Right atrium auricular region (tissue), 2 donors: ENCODE measurements at places on chromosomes 1 and 21. TPM values are rescaled to one million over a fixed set of nuclear protein-coding genes. Genes with fewer than 3 reads are reported as not detected.

The RSPO1 gene
- total RNA-seq, result 9.1 TPM

The CLCA1 gene
- total RNA-seq, result not detected

DNA sequence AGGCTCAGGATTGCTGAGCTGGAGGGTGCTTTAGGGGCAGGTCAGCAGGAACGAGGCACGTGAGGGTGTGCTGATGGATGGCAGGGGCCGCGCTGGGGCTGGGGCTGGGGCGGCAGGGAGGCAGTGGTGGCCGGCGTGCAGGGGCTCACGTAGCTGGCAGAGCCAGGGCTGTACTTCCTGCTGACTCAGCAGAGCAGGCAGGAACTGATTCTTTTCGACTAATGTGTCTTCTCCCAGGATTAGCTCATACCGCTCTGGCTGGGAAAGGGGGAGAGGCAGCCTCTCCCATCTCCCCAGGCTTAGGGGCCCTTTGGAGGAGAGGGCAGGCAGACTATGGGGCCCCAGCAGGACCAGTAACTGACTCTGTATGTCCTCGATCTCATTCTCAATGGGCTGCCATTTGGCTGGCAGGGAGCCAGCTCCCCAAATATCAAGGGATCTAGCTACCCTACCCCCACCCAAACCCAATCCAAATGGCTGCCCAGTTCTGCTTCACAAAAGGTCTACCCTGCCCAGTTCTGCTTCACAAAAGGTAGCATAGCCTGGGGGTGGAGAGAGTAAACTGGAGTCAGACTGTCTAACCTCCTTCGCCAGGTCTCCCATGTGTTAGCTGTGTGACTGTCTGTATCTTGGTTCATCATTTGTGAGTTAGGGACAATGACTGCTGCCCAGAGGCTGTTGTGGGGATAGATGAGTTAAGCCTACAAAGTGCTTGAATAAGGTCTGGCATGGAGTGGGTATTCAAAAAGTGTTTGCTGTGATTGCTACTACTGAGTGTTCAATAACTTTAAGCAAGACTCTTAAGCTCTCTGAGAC is 100.1 kb upstream of the SLC2A1 start:
- no peak for DNase-seq

The OR2T33 gene
- total RNA-seq, result not detected

GRCh38 chr1:17768651-17769241 is 13.6 kb downstream of the ACTL8 start:
- DNase-seq, result peak; percentile 60

- DNase-seq, result no peak
These were observed 277.2 kb upstream of the GJB5 start for GRCh38 chr1:34477632-34478141.

The DENND2C gene
- total RNA-seq, result 1.8 TPM

DNA sequence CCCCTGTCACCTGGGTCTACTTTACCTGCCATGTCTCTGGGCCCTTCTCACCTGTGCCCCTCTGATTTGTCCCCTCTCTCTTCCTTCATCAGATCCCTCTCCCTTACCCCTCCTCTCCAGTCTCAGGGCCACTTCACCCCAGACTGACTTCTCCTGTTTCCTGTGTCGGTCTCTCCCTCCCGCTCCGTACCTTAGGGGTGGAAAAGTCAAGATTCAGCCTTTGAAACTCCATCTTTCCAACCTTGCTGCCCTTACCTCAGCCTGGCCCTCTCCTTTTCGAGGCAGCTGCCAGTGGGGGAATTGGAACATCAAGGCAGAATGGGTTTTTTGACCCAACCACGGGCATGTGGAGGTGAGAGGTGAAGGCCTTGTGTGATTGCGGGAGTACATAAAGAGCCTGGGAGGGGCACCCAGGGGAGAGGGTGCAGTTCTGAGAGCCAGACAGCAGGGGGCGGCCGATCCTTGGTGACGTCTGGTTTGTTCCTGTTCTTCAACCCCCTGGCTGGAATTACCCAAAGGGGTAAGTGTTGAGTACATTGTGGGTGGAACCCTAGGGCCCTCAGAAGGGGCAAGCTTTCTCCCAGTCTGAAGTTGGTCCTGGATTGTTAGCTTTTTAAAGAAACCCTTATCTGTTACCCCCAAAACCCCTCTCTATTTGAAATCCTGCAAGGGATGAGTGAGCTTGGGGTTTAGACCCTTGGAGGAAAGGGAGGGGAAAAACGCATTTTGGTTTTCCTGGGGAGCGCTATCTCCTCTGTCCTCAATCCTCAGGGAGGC is 12.3 kb upstream of the DMBX1 start:
- peak; percentile 85 for DNase-seq

The PDE4B gene
- 27.7 TPM for total RNA-seq

DNA sequence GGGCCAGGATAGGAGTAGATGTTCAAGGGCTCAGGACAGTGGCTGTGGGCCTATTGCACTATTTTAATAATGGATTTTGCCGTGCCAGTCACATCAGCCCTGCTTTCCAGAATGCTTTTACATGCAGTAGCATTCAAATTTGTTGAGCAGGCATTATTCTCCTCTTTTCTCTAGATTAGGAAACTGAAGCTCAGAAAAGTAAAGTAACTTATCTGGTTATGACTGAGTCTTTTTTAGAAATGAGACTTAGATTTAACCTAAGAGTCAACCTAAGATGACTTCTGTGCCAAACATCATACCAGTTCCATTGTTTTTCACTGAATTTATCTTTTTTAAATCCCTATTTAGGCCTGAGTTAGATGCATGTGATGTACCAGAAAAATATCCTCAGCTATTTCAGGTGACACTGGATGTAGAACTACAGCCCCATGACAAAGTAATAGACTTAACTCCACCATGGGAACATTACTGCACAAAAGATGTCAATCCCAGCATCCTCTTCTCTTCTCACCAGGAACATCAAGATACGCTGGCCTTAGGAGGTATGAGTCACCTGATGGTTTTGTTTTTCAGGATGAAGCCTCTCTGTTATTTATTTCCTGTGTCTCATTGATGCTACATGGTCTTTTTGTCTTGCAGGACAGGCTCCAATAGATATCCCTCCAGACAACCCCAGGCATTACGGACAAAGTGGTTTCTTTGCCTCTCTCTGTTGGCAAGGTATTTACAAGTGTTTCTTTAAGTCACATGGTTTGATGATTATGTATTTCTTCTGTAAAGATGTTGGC is 31.4 kb upstream of the LEPR start:
- DNase-seq, result no peak

- no peak for DNase-seq
These were observed 34.6 kb upstream of the LPGAT1 start for GRCh38 chr1:211865180-211865579.

- DNase-seq, result no peak
These were observed 20.9 kb downstream of the DPH5 start for GRCh38 chr1:101004670-101005069.

DNA sequence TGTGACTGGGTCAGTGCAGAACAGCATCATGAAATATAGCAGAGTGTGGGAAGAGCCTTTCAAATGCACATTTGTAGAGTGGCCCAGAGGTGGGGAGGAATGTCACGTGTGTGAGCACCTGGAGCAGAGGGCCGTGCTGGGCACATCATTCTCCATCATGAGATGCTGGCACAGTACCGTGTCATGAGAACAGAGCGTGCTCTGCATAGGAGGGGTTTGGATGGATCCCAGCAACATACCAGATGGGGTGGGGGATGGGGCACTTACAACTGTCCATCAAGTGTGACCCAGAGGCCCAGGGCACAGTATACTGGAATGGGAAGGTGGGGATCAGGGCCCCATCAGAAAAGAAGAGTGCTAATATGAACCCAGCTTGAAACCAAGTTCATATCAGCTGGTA is 182.0 kb downstream of the LMX1A start:
- no peak for DNase-seq

DNA sequence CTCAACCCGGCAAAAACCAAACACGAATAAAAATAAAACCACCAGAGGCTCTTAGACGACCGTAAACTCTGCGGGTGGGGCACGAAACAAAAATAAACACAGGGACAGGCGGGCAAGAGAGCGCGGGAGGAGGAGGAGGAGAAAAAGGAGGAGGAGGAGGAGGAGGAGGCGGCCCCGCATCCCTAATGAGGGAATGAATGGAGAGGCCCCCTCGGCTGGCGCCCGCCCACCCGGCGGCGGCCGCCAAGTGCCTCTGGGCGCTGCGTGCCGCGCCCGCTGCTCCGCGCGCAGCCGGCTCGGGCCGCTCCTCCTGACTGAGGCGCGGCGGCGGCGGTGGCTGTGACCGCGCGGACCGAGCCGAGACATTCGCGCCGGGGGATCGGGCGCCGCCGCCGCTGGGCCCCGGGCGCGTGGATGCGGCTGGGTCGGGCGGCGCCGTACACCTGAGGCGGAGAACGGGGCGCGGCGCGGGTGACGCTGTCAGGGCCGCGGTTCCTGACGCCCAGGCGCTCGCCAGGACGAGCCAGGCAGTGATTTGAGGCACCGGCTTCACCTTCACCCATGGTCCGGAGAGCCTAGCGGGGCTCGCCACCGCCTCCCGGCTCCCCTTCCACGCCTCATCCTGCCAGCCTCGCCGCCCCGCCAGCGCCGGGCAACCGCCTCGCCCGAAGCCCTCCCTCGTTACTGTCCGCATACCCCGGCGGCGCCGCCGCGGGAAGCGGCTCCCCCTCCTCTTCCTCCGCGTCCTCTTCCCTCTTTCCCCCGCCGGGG is at the start of gene MARK1:
Gene MARK1 (plus strand): TSS at position 229 of the 771 bp plus-strand sequence. CDS start 687 bp downstream, outside the sequence.
- peak; percentile 73 for DNase-seq

DNA sequence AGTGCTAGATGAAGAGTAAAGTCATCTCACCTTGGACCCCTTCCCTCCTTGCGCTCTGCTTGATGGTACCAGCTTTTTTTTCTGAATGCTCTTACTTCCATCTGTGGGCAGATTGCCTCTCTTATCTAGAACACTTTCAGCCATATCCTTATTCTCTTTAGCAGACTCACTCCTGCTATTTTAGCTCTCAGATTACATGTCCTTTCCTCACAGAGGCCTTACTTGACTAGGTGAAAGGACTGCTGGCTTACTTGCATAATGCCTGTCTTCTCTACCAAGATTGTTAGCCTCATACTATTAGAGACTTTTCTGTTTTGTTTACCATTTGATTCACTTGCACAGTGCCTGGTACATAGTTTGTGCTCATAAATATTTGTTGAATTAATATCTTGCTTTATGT is 9.3 kb downstream of the IFI44 start:
- no peak for DNase-seq

DNA sequence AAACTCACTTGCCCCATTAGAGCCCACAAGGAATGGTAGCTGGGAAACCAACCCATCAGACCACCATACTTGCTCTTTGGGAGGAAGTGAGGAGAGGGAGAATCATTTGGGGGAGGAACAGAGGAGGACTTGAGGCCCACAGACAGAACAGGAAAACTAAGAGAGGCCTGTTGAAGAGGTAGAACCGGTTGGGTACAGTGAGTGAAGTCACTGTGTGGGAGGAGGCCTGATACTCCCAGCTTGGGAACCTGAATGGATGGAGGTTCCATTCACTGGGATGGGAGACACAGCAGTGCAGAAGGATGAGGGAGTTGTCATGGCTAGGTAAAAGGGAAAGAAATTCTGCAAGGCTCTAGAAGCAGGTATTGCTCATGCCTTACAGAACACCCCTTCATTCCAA is 63.4 kb upstream of the PSEN2 start:
- no peak for DNase-seq

DNA sequence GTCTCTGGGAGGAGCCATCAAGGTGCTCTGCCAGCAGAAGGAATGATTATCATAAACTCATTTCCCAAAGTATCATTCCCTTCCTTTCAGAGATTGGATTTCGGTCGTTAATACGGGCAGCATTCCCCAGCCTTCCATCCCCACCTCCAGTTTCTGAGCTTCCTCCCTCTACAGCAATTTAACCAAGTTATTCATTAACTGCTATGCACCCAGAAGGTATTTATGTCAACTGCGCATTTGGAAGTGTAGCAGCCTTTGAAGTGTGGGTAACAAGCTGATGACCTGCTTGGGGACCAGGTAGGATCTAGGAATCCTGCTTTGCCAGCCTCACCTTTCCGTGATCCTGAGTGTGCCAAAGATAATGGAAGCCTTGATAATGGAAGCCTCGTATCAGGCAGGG is 172.4 kb upstream of the IGSF21 start:
- no peak for DNase-seq

GRCh38 chr1:210373628-210373877 is 44.9 kb downstream of the HHAT start:
- no peak for DNase-seq

The CNIH3 gene
- total RNA-seq, result 1.3 TPM

The GUCA2B gene
- not detected for total RNA-seq

DNA sequence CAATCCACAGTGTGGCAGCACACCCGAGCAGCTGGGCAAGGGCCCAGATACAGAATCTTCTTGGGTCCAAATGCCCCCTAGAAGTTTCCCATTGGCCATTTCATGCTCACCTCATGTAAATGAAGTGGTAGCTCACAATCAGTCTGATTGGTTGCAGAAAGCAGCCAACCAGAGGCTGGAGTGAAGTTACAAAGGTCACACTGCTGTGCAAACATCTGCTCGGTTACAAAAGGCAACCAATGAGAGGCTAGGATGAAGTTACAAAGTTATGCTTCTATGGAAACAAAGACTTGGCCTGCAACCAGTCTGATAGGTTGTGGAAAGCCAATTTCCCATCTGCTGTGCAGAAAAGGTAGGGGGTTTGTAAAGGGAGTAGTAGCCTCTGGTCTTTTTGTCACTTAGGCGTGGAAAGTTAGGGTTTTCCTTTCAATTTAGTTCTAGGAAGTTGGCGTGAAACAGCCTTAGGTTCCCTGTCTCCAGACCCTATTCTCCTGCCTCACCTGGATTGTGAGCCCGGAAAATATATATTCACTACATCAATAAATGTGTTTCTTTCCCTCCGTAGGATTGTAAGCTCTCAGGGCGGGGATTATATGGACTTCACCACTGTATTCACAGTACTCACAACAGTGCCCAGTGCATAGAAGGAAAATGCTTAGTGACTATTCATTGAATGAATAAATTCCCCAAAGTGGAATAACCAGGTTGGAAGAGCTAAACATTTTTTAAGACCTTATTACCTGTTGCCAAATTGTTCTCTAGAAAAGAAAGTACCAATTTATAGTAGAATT is 91.9 kb downstream of the URB2 start:
- DNase-seq, result no peak

The CPT2 gene
- 16.0 TPM for total RNA-seq

- no peak for DNase-seq
These were observed 20.6 kb downstream of the TRAF5 start for GRCh38 chr1:211347077-211347844.

DNA sequence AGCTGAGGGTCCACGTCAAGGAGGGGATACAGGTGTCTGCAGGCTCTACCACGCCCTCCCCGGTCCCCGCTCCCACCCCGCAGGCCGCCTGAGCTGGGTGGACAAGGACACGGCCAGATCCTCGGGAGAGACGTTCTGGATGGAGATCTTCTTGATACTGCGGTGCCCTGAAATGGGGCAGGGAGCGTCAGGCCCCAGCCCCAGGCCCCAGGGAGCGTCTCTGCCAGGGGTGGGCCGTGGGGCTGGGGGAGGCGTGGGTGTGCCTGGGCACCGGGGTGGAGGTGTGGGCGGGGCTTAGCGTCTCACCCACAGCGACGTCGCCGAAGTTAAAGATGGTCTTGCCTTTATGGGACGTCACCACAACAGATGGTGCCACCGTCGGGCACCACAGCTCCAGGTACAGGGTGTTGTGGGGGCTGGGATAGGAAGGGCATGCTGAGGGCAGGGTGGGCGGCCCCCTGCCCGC is 7.3 kb upstream of the TMEM52 start:
- DNase-seq, result no peak

The OR2T35 gene
- not detected for total RNA-seq
